ENCODE measurements at places on chromosomes 12 and 14. TPM values are rescaled to one million over a fixed set of nuclear protein-coding genes. Genes with fewer than 3 reads are reported as not detected.

TRPV4 gene
- 5.7 TPM for total RNA-seq

PTCSC3 gene
- total RNA-seq = not detected

SPPL3 gene
- 47.1 TPM for total RNA-seq

CAPZA3 gene
- not detected for total RNA-seq

VPS33A gene
- total RNA-seq = 13.7 TPM

TMEM253 gene
- total RNA-seq = 0.95 TPM

SLC24A4 gene
- total RNA-seq = 0.13 TPM

SLC6A15 gene
- total RNA-seq = 18.7 TPM

CLEC2A gene
- total RNA-seq = not detected

TMEM63C gene
- total RNA-seq = 9.8 TPM

TMEM19 gene
- 94.5 TPM for total RNA-seq

KRT77 gene
- total RNA-seq = not detected

CDK17 gene
- total RNA-seq = 17.0 TPM

GPR84 gene
- not detected for total RNA-seq

PIANP gene
- total RNA-seq = 0.19 TPM

CLBA1 gene
- total RNA-seq = 5.5 TPM

RHEBL1 gene
- total RNA-seq = 0.23 TPM

TCL1B gene
- not detected for total RNA-seq

EXOC3L4 gene
- total RNA-seq = not detected
